Kasumi-1 (cell line): ENCODE measurements at places on chromosomes 6 and 20.

- no peak for DNase-seq
Observed at GRCh38 chr6:160419488-160419887, 71.3 kb downstream of the SLC22A3 start.

GRCh38 chr6:129801909-129802308 lies 59.2 kb downstream of the TMEM244 start:
- DNase-seq = no peak

DNA sequence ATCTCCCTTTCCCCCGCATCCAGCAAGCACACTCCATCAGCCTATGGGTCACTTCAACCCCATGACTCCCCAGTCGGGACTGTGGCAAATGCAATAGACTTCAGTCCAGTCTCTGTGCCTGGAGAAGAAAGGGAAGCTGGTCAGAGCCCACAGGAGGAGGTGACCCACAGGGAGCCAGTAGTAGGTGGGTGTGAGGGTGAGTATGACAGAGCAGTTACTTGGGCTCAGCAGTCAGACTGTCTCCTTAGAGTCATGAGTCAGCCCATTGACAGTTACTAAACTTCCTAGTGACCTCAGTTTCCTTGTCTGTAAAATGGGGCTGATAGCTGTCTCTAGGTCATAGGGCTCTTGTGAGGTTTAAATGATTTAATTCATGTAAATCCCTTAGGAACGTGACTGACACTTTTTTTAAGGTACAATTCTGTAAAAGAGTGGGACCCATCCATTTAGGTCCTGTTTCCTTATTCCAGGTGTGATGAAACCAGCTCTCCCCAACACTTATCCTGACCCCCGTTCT lies 33.9 kb upstream of the HLA-C start:
- DNase-seq = no peak

DNA sequence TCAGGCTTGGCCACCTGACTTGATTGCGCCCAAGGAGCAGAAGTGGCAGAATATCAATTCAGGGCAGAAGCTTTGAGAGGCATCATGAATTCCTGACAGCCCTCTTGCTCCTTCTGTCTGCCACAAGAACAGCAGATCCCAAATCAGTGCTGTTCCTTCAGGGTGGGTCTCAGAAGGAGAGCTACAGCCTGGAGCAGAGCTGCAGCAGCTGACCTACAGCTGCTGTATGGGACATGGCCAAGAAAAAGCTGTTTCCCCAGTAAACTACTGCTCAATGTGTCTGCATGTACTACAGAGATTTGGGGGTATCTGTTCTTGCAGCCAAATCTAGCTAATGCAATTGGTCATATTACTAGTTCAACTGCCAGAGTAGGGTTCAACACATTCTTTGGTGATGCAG lies 69.0 kb downstream of the SLC22A3 start:
- no peak for DNase-seq

- no peak for DNase-seq
Observed at GRCh38 chr6:55512904-55513303, 66.1 kb downstream of the HMGCLL1 start.

DNA sequence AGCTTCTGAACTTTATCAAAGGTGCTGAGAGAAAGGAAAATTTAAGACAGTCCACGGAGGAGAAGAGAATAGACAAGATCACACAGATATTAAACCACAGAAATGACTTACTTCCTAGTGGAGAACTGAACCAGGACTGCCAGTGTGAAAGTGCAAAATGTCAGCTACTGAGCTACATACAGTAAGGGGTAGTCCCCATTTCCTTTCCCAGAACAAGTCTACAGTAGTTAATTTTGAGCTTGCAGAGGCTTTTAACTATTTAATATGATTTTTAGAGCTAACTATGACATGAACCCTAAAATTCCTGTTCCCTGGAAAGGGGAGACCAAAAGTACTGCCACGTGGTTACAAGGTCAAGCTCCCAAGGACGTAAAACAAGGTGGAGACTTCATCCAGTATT lies 45.1 kb downstream of the CEP85L start:
- DNase-seq = peak; percentile 10

DNA sequence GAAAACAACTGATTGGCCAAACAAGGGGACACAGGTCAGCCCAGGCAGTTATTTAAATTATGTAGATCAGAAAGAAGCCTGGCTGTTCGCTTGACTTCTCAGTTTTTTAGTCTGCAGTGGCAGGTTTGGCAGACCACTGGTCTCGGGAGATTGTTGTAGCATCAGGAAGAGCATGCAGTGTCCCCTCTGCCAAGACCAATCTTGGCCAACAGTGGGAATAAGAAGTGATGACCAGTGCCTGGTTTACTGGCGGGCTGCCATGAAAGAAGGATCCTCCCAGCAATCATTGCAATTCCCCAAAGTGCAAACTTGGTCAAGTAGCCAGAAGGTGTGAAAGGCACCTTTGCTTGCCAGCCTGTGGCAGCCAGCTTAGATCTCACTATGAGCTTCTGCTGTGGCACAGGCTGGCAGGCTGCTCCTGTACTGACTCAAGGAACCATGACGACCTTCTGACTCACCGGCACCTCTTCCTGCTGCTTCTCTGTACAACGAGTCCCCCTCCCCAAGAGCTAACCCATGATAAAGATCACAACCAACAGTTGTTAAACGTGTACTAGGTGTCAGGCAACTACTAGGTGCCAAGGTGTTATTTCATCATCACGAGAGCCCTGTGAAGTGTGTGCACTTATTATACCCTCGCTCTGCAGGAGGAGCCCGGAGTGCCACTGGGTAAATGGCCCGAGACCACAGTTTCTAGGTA lies 76.8 kb upstream of the DUSP22 start:
- no peak for DNase-seq

GRCh38 chr20:63494084-63494419 lies 4.8 kb downstream of the EEF1A2 start:
- DNase-seq = no peak

GRCh38 chr6:96032661-96033060 lies 16.9 kb downstream of the FUT9 start:
- DNase-seq = no peak

DNA sequence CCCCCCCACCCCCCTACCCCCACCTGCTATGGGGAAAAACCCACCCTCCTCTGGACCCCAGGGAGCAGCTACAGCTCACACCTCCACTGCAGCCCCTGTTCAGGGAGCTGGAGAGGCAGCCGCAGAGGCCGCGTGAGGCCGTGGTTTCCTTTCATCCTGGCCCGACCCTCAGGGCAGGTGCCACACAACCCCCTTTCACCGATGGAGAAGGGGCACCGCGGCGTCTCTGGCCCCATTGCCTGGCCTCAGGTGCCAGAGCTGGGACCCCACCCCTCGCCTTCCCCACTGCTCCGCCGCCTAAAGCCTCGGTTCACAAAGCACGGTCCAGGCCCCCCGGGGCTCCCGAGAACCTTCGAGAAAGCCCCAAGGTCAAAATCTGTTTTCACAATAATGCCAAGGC lies 11.8 kb upstream of the KCNQ2 start:
- no peak for DNase-seq

- no peak for DNase-seq
Observed at GRCh38 chr20:48630342-48631075, 197.3 kb downstream of the PREX1 start.

GRCh38 chr20:50514750-50515149 lies 4.6 kb downstream of the PTPN1 start:
- no peak for DNase-seq

GRCh38 chr6:168115748-168116437 lies 36.9 kb upstream of the FRMD1 start:
- no peak for DNase-seq

GRCh38 chr20:6140947-6141346 lies 18.1 kb upstream of the FERMT1 start:
- no peak for DNase-seq

- DNase-seq = no peak
Observed at GRCh38 chr20:59008715-59009336, 1.8 kb upstream of the CTSZ start.

GRCh38 chr20:10472871-10473270 lies 37.8 kb downstream of the SLX4IP start:
- no peak for DNase-seq

DNA sequence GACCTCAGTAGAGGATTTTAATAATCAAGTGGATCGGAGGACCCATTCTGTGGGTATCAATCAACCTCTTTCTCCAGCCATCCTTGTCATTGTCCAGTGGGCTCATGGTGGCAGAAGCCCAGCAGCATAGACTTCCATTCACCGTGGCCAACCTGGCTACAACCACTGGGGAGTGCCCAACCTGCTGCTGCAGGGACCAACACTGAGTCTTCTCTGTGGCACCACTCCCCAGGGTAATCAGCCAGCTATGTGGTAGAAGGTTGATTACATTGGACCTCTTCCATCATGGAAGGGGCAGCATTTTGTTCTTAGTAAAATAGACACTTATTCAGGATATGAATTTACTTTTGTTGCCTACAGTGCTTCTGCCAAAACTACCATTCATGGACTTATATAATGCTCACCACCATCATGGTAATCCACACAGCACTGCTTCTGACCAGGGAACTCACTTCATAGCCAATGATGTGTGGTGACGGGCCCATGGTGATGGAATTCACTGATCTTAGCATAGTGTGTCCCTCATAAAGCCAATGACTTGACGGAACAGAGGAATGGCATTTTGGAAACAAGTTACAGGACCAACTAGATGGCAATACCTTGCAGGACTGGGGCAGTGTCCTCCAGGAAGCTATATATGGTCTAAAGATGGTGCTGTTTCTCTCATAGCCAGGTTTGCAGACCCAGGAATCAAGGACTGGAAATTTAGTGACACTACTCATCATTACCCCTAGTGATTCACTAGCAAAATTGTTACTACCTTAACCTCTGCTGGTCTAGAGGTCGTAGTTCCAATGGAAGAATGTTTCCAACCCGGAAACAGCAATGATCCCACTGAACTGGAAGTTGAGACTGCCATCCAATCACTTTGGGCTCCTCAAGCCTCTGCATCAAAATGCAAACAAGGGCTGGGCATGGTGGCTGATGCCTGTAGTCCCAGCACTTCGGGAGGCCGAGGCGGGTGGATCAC lies 7.6 kb downstream of the CD24 start:
- DNase-seq = no peak
